Effector memory CD8-positive, alpha-beta T cell (primary cell): ENCODE measurements at places on chromosomes 7 and 10.

- DNase-seq: peak; percentile 16
Measured at GRCh38 chr10:91901784-91902677, 7.3 kb downstream of the FGFBP3 start.

DNA sequence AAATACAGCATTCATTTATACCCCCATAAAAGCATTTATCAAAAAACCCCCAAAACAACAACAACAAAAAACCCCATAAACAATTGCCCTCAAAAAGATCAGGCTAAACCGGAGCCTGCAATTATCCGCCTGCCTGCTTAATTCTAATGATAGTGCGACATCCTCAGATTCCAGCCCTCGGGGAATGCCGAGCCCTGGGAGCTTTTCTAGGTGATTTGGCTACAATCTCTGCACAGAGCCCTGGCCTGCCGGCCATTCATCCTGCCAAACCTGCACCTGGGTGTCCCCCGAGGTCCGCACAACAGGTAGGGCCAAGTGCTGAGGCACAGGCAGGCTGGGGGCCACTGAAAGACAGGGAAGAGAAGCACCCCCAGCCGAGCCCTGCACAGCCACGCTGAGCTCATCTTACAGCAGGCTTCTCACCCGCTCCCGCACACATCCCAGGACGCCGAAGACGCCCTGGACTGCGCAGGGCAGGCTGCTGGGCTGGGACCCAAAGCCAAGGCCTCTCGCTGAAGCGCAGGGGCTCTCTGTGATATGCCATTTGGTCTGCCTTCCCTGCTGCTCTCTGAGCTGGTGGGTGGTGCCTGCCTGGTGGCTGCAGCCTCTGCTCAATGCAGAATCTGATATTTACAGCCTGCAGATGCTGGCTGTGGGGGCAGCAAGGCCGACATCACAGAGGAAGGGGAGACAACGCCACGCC lies 57.5 kb downstream of the CAMK2B start:
- DNase-seq: no peak

DNA sequence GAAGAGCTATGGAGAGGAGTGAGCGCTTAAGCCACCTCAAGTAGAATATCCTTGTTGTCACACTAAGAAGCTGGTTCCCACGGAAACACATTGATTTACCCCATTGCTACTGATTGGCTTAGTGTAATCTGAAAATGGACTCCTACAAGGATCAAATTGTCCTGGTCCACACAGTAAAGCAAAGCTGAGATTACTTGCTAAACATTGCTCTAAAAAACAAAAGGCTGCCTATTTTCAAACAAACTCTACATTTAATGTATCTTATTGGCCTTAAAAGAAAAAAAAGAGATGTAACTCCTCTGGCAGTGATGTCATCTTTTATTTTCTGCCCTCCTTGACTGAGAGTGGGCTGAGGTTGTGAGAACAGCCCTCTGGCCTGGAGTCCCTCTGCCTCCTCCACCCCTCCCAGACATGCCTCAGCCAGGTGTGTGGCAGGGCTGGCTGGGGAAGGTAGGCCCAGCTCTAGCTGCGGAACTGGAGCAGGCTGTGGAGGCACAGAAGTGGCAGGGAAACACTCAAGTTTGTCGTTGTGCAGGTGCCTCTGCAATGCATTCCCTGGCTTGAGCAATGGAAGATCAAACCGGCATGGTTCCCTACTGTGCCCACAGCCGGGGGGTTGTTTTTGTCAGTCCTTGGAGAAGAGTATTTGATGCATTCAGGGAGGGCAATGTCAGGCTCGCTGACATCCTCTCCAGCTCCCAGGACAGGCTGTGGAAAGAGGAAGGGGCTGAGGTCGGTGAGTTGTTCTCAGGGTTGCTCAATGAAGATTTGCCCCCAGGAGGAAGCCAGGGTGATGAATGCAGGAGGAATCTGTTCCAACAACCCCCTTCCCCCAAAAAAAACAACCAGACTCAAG lies 9.1 kb downstream of the KLF6 start:
- peak; percentile 42 for DNase-seq

DNA sequence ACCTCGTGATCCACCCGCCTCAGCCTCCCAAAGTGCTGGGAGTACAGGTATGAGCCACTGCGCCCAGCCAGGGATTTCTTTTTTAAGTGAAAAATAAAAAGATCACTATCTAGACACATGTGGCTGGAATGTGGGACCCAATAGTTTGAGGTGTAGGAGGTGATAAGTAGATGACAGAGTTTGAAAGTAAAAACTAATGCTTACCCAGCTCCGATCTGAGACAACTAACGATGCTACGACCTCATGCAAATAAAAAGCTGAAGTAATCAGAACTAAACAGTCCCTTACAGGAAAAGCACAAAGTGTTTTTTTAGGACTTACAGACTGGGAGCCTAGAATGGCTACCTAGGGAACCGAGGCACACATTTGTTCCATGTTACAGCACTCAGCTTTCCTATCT lies 23.0 kb downstream of the PCGF6 start:
- DNase-seq: no peak

DNA sequence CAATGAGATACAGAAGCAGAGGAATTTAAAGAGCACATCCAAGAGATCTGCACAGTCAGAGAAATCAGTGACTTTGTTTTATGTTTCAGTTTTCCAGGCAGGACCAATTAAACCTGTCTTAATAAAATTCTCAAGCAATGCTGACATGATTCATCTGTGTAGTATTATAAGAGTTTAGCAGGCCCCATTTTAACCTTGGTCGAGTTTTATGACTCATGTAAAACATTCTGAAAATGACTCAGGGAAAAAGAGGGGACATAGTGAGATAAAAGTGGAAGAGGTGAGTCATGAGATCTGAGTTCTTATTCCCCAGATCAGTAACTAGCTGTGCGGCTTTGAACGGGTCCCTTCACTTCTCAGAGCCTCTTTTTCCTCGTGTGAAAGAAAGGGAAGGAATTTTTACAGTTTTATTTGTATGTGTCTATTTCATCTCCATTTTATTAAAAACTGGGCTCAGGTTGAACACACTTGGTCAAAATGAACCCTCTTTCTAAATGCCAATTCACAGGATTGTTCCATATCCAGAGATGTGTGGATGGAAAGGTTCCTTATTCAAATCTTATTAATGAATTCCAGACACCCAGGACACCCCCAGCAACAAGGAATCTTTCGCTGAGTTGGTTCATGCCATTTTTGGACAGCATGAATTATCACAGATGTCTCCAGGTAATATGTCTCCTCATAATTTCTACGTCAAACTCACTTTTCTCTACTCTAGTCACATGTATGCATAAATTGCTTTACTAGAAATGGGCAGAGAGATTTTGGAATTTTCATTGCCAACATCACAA lies 143.2 kb downstream of the JAZF1 start:
- DNase-seq: no peak

DNA sequence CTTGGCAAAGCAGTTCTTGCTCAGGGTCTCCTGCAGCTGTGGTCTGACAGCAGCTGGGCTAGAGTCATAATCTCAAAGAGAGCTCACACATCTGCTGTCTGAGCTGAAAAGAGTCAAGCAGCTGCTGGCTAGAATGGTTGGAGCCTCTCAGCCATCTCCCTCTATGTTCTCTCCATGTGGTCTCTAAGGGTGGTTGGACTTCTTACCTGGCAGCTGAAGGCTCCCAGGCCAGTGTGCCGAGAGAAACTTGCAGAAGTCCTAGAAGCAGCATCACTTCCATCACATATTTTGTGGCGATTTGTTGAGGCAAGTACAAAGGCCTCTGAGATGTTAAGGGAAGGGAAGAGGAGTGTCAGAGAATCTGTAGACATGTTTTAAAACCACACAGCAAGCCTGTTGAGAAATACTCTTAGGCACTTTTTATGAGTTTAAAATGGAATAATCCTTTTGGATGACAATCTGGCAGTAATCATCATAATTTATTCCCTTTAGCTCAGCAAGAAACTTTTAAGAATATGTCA lies 93.2 kb downstream of the REEP3 start:
- no peak for DNase-seq

DNA sequence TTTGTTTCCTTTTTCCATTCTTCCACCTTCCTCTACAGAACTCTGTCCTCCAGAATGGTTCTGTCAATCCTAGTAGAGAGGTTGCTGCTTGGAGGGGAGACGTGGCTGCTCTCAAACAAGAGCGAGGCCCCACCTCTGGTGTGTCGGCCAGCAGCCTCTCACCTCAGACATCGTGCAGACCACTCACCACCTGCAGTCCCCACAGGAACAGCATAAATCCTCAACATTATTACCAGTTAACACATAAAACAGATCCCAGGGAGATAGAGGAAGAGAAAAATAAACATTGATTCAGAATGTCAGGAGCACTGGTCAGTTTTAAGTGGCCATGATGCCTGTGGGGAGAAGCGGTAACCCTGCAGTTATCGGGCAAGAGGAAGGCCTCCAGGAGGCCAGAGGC lies 485.9 kb upstream of the DPP6 start:
- no peak for DNase-seq

DNA sequence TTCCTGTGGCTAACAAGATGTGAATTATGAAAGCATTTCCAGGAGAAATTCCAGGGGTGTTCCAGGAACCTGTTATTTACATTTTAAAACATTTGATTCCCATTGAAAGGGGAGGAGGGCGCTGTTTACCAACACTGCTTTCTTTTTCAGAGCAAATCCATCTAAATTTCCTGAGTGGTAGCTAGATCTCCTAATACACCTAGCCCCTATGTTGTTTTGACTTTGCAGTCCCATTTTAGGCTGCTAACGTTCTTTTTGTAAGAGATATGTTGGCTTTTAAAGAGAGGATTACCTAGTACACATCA lies 130.8 kb downstream of the TCF7L2 start:
- no peak for DNase-seq

DNA sequence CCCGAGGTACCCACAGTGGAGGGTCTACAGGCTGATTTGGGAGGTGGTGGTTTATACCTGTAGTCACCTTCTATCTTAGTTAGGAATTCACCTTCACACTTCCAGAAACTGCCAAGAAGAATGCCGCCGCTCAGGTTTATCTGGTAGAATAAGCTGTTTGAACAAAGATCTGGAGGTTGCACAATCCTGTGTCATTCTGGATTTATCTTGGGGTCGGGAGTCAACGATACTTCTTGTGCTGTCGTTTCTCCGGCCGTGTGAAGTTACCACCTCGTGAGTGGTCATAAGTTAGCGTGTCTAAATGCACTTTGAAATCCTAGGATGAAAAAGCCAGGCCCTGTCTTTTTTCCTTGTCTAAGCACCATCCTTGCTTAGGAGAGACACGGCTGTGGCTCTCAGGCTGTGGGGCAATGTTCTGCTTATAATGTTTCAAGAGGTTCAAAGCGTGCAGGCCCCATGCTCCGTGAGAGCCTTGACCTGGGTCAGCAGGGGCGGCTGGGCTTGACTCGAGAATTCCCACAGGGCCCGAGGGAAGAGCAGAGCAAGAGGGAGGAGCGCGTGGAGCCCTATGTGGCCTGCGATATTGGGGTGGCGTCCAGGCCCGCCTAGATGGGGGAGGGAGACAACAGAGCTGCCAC lies 35.5 kb downstream of the GRIFIN start:
- no peak for DNase-seq

GRCh38 chr7:19121977-19122588 lies 4.6 kb upstream of the TWIST1 start:
- no peak for DNase-seq

GRCh38 chr10:59127991-59128390 lies 48.5 kb upstream of the PHYHIPL start:
- no peak for DNase-seq

DNA sequence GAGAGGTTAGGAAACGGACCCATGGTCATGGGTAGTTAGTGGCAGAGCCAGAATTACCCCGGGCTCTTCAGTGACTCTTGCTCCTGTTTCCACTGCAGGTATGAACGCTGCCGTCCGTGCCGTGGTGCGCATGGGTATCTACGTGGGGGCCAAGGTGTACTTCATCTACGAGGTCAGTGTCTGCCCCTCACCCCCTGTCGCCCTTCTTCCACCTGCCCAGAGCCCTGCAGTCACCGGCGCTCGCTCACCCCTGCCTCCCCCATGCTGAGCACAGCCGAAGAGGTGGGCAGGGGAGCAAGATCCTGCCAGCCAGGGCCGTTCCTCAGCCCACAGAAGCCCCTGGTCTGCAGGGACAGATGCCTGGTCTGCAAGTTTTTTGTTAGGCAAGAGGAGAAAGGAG lies 14.9 kb downstream of the PFKP start:
- DNase-seq: no peak

GRCh38 chr7:2019461-2019710 lies 213.4 kb downstream of the MAD1L1 start:
- DNase-seq: no peak

GRCh38 chr7:89145801-89146200 lies 350.3 kb upstream of the TEX47 start:
- DNase-seq: no peak

DNA sequence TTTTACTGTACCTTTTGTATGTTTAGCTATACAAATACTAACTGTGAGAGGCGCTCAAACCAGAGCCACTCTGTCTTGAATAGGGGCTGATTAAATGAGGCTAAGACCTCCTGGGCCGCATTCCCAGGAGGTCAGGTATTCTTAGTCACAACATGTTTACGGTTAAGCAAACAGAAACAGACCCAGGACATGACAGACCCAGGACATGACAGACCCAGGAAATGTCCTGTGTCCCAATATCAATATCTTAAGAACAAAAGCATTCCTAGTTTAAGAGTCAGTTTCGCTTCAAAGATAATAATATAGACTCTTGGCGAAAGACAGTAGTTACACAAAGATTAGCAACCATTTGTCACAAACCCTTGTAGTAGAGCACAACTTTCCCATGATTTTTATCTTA lies 304.5 kb downstream of the CCSER2 start:
- DNase-seq: no peak

DNA sequence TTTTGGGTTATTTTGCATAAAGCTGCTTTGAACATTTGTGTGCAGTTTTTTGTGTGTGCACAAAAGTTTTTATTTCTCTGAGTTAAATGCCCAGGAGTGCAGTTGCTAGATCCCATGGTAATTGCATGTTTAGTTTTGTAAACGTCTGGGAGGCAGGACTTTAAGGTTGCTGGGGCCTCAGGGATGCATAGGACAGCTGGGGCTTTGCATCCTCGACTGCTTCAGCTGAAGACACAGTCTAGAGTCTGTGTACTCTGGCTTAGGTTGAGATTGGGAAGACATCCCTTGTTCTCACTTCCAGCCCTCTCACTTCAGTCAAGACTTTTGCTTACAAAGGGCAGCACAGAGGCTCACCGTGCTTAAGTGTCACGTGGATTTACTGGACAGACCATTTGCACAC lies 94.5 kb upstream of the INSYN2A start:
- no peak for DNase-seq

- no peak for DNase-seq
Measured at GRCh38 chr10:3487228-3487627, 297.8 kb downstream of the KLF6 start.

DNA sequence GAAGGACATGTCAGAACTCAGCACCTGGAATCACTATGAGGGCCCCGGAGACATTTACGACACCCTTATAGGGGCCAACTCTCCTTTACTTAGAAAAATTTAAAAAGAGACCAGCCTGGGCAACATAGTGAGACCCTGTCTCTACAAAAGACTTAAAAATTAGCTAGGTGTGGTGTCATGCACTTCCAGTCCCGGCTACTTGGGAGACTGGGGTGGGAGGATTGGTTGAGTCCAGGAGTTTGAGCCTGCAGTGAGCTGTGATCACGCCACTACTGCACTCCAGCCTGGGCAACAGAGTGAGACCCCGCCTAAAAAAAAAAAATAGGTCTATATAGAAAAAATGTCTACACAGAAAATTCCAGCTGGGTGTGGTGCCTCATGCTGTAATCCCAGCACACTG lies 7.5 kb upstream of the CYTH3 start:
- no peak for DNase-seq

- DNase-seq: no peak
Measured at GRCh38 chr7:12929476-12930140, 242.2 kb downstream of the ARL4A start.

- DNase-seq: no peak
Measured at GRCh38 chr7:47979832-47980181, 392 bp upstream of the HUS1 start.

GRCh38 chr10:12434277-12434676 lies 84.9 kb downstream of the CAMK1D start:
- DNase-seq: no peak
